ENCODE measurements at places on chromosomes 12 and 14.

- no peak for DNase-seq
Measured at GRCh38 chr12:70752327-70752726, 115.1 kb upstream of the PTPRB start.

DNA sequence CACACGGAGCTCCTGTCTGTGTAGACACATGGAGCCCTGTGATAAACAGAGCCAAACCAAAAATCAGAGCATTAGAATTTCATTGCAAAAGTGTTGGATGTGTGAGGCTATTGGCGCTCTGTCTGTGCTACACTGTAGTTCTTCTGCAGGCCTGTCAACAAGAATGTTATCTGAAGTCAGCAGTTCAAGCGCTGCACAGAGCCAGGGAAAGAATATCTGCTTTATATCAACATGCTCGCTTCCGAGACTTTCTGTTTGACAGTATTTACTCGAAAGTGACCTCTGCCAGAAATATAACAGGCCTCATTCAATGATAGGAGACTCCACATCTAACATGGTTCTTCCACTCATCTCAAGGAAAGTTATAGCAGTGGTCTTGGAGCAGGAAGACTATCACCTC lies 118.3 kb downstream of the CCER1 start:
- DNase-seq: no peak

- no peak for DNase-seq
Measured at GRCh38 chr14:101219896-101220703, 316.6 kb upstream of the RTL1 start.

DNA sequence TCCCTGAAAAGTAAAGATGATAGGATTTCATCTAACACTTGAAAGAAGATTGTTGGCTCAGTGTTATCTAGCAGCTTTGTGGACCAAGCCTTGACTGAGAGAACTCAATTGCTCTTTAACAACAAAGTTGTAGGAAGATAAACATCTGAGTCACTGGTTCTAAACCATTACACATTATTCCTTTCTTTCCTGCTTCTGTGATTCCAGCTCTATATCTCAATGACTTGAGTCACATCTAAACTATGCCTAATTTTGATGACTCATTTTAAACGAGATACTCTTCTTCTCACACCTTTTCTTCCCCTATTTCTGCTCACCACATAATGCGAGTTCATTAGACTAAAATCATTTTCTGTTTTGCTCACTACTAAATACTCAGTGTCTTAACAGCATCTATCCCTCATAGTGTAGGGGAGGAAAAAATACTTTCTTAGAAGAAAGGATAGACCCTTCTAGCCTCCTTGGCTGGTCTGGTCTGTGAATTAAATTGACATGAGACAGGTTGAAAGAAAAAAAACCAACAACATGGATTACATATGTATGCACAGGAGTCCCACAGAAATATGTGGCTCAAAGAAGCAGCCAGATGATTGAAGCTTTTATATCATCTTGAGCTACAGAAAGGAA lies 201.4 kb downstream of the C12orf50 start:
- no peak for DNase-seq

DNA sequence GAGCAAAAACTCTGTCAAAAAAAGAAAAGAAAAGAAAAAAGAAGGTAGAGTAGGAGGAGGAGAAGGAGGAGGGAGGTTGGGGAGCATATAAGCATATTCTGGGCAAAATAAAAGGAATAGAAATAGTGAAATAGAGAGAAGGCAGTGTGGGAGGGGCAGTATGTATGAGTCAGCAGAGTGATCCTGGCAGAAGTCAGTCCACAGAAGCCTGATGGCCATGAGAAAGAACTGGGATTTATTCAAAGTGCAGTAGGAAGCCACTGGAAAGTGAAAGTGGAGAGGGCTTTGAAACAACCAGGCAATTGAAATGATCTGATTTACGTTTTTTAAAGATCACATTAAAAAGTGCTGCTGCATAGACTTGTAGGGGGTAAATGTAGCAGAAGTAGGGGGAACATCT lies 368.6 kb upstream of the USP15 start:
- DNase-seq: no peak

DNA sequence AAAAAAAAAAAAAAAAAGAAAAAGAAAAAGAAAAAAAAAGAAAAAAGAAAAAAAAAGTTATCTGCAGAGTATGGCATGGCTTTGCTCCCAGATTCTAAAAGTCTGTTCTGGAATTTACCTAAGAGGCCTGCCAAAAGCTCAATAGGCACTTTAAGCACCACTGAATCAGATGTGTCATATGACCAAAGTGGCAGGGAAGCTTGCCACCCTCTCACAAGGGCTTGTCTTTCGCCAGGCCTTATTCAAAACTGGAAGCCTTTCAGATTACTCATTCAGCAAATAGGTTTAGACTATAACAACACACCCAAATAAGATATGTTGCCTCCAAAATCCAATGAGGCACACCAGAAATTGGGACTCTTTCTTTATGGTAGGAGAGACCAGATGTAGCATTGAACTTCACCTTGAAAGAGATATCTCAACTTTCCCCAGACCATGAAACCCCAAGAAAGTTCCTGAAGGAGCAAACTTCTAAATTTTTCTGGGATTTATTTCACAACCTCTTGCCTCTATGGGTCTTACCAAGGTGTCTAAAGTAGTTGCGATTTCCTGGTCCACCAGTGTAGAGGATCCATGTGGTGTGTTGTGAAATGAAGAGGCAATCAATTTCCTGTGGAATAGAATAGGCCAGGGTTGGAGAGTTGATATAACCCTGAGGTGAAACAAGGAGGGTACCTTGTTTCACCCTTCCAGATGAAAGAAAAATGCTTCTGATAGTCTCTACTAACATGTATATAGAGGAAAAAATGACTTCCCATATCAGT lies 218.8 kb downstream of the DAD1 start:
- DNase-seq: no peak

Data from NCI-H1105 (cell line).